ENCODE measurements at places on chromosomes 13 and 19.

- peak; percentile 25 for DNase-seq
Observed at GRCh38 chr19:53432088-53432661, 391 bp downstream of the ZNF761 start.

DNA sequence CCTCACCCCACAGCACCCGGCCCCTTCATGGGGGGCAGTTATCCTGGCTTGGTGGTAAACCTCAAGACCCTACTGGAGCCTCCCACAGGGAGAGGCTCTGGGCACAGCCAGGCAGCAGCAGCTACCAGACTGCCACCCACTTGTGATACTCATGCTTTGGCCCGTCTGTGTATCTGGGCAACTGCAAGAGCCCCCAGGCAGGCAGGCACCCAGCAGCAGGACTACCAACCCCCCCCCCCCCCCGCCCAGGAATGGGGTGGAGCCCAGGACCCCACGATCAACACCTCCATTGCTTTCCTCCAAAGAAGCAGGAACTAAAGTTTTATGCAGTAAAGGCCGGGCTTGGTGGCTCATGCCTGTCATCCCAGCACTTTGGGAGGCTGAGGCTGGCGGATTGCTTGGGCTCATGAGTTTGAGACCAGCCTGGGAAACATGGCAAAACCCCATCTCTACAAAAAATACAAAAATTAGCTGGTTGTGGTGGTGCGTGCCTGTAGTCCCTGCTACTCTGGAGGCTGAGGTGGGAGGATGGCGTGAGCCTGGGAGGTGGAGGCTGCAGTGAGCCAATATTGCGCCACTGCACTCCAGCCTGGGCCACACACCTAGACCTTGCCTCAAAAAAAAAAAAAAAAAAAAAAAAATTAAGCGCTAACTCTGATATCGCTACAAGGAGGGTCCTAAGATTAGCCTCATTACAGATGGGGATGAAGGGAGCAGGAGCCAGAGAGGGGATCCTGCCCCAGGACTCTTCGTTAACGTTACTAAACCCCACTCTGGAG lies 1.1 kb upstream of the LYL1 start:
- no peak for DNase-seq

GRCh38 chr13:99980201-99980823 lies 1.3 kb upstream of the ZIC2 start:
- DNase-seq = no peak

DNA sequence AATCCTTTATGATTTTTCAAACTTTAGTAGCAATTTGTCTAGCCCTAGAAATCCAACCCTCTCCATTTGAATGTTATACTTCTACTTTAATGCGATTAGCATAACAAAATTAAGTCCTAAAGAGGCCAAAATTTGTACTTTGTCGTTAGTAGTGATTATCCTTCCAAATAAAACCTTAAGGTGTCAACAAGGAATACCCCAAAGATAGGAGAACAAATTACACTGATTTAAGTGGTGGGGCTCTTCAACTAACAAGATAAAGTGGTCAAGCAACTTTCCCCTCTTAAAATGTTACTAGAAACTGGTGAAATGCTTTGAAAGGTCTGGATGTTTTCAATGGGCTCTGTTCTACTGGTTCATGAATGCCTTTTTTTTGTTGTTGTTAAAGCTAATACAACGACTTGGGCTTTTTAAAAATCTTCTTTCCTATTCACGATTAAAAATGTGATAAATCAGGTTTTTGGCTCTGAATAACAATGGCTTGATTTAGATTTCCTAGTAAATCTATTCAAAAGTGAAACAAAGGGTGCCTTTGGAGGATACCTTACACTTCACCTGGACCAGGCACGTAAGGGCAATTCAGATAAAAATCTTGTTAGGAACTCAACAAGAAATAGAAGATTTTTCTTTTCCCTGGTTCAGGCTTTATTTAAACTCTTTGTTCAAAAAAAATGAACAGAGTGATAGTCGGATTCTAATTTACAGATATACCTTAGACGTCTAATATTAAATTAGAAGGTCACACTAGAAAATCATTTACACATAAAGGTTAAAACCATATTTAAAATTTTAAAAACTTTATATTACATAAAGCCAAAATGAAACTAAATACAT lies 3.1 kb downstream of the SOX21 start:
- DNase-seq = no peak

GRCh38 chr13:28413999-28414398 lies 80.9 kb downstream of the FLT1 start:
- DNase-seq = no peak

- DNase-seq = no peak
Observed at GRCh38 chr13:55992145-55992544, 1148.6 kb upstream of the PRR20A start.

DNA sequence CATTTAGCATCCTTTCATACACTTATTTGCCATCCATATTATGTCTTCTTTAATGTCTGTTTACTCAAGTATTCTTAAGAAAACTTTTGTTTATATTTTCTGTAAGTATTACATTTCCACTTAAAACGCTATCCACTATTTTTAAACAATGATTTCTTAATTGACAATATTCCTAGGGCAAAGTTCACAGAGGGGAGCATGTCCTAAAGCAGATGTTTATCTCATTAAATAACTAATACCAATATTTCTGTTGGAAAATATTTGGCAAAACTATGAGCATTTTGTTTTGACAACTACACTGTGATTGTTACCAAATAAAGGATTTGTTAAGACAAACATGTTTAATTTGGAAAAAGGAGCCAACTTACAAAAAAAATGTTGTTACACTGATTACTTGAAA lies 643.3 kb downstream of the SLITRK5 start:
- no peak for DNase-seq

GRCh38 chr13:113500530-113501265 lies 10.2 kb upstream of the DCUN1D2 start:
- DNase-seq = no peak

DNA sequence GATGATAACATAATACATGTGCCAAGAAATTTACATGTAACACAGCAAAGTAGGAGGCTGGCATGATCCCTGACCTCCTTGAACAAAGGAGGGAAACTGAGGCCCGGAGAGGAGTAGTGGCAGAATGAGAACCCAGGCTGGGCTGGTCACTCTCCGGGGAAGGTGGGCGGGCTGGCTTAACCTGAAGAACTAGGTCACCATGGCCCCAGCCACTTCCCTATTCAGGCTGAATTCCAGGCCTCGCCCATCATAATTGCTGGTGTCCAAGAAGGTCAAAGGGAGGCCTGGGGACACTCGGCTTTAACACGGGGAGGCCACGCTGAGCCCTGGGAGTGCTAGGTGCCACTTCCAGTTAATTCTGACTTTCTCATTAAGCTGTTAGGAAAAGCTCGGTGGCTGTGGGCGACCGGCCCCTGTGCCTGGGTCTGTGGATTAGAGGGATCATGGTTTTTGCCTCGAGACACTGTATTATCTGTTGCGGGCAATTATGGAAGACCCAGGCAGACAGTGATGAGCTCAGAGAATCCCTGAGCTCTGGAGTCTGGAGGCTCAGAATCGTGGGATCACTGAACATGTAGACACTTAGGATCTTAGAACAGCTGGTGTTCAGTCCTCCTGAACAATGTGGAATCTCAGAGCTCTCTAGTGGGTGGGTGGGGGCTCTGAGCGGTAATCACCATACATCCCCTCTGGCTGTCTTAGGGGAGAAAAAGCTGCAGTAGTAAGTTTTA lies 5.0 kb upstream of the TINCR start:
- DNase-seq = no peak

- DNase-seq = peak; percentile 26
Observed at GRCh38 chr19:48967346-48968178, 2.5 kb downstream of the FTL start.

DNA sequence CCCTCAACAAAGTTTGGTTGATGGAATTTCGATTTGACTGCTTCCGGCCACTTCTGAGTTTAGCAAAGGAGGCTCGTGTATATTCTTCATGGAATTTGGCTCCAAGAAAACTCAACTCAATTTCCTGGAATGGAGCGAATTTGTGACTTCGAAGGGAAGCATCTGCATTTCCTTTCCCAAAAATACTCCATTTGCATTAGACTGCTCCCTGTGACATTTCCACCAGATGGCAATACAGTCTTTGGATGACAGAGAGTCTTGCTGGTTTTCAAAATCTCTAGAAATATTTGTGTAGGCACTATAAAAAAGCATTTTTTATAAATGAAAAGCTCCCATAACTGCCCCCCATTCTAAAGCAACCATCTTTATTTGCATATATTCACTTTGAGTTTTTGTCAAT lies 4.1 kb downstream of the C1QTNF9 start:
- no peak for DNase-seq

DNA sequence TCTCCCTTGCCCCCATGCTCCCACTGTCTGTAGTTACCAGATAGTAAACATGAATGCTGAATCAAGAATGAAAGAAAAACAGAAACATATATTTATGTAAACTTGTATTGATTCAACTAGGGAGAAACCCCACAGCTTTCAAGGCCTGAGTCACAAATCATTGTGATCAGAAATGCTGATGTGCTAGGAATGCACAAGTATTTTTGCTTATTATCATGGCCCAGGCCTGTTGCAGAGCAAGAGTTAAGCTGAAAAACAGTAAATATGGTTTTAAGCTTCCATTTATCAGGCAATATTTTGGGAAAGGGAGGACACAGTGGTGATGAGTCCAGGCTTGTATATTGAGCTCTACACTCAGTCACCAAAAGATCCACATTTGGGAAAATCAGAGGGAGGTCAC lies 669.6 kb downstream of the DIAPH3 start:
- DNase-seq = no peak

DNA sequence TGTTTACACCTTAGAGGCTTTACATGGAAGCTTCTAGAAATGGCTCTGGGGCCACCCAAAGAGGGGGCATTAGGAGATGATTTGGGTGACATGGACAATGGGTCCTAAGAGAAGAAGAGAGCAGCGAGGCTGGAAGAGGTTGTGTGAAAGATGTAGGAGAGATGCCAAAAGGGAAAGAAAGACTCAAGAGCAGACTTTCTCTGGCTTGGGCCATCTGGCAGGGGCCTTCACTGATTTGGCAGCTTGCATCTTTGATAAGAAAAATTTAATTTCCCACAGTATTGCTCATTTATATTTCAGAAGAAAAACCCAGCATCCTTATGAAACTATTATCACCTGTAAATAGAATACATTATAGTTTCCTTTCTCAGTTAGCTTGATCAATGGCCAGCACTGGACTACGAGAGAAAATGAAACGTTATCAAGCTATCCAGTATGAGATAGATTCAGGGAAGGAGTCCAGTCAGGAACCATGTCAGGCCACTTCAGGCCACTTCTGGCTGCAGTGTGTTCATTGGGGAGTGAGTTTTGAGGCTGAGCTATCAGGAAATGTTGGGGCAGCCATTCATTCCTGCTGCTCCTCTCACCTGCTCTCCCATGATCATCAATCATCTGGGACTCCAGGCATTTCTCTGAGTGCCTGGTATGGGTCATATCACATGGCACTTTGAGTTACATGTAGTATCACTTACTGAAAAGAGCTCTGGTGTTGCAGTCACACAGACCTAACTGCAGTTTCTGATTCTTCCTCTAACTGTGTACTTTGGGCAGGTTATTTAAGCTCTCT lies 10.3 kb downstream of the SCEL start:
- no peak for DNase-seq

DNA sequence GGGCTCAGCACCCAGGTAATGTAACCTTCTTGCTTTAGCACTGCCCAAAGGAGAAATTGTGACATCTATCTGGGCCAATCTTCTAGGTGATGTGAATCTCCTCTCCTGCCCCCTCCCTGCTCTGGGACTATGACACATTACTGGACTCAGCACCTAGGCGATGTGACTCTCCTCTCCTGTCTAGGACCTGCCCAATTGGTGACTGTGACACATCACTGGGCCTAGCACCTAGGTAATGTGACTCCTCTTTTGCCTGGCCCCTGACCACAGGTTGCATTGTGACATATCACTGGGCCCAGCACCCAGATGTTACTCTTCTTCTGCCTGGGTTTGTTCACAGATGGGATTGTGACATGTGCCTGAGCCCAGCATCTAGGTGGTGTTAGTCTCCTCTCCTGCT lies 45.0 kb downstream of the ZNF85 start:
- no peak for DNase-seq

GRCh38 chr13:113589961-113590339 lies 5.4 kb downstream of the TFDP1 start:
- DNase-seq = no peak

DNA sequence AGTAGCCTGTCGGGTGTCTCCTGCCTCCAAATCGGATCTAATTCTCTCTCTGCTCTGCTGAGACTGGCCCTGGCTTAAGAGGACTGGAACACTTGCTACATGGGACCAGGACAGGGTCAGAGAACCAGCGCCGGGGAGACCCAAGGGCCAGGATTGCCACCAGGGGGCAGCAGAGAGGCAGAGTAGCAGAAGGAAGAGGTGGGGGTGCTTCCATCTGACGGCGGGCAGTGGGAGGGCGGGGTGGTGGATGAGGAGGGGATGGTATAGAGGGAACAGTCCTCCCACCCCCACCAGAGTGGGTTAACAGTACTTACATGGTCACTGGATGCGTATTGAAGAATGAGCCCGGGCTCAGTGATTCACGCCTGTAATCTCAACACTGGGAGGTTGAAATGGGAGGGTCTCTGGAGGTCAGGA lies 11.9 kb downstream of the SELENOW start:
- DNase-seq = no peak

GRCh38 chr19:56314018-56314380 lies 640 bp downstream of the ZSCAN5A start:
- DNase-seq = no peak

- no peak for DNase-seq
Observed at GRCh38 chr19:14473073-14473977, 1.8 kb downstream of the PTGER1 start.

DNA sequence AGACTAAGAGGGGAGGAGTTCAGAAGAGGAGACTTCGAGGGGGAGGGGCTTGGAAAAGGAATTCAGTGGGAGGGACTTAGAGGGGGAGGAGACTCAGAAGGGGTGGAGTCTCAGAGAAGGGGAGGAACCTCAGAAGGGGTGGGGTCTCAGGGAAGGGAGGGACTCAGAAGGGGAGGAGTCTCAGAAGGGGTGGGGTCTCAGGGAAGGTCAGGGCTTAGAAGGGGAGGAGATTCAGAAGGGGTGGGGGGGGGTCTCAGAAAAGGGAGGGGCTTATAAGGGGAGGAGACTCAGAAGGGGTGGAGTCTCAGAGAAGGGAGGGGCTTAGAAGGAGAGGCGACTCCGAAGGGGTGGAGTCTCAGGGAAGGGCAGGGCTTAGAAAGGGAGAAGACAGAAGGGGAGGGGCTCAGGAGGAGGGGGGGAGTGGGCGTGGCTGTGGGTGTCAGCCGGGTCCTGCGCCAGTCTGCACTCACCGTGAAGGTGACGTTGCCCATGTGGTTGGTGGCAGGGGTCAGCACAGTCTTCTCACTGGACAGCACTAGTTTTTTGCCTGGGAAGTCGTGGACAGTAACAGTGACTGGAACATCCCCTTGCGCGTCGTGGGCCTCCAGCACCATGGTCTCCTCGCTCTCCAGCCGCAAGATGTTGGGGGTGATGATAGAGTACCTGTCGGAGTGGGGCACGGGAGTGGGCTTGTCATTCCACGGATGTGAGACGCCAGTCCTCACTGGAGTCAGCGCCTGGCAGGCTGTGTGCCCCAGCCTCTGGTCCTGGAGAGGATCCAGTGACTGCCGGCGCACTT lies 1.5 kb downstream of the C3 start:
- no peak for DNase-seq

DNA sequence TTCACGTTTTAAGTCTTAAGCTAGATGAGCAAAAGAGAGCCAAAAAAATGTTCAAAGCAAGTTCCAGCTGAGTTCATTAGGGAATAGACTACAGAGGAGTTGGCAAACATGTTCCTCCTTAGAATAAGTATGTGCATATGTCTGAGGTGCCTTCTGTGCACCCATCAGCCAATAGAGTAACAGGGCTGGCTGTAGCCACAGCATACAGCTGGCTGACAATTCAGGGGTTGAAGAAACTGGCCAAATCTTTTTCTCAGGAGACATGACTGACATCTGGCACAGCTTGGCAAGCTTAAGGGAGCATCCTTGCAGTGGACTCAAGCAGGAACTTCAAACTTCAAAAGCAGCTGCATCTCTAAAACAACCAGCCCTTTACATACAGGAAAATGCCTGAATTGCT lies 414.8 kb upstream of the PCDH20 start:
- DNase-seq = no peak
